ENCODE measurements at places on chromosomes 13 and 19. TPM values are rescaled to one million over a fixed set of nuclear protein-coding genes. Genes with fewer than 3 reads are reported as not detected.

Gene ATP4B
- total RNA-seq = not detected

Gene FCER2
- total RNA-seq = not detected

DNA sequence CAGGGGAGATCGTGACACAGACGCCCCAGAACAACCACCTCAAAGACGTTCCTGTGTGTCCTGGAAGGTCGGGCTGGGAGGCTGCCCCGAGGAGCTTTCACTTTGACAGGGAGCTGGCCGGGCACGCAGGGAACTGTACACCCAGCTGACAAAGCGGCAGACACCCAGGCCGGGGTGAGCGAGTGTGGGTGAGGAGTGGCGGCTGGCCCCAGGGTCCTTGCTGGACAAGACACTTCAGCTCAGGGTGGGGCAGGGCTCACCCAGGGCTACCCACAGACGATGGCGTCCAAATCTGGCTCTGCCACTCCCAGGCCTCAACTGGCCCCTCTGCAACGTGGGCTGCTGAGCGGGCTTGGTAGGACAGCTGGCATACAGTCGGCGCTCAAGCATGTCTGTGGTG is 2.0 kb downstream of the FGF22 start:
- H3K27ac ChIP-seq = no peak overlapping the region
- peaks cover 19% of the 10 kb centered on the region for H3K27me3 ChIP-seq
- no peak for DNase-seq
- no peak overlapping the region for H3K4me3 ChIP-seq
- no peaks in the 10 kb centered on the region for H3K4me1 ChIP-seq

GRCh38 chr13:25468325-25469168 is 96.8 kb downstream of the ATP8A2 start:
- no peaks in the 10 kb centered on the region for H3K36me3 ChIP-seq
- peaks cover 2% of the 10 kb centered on the region for H3K4me1 ChIP-seq
- H3K4me3 ChIP-seq = peak overlapping the region; percentile 77
- peak; percentile 49 for DNase-seq
- peak overlapping the region; percentile 38 for H3K27ac ChIP-seq

DNA sequence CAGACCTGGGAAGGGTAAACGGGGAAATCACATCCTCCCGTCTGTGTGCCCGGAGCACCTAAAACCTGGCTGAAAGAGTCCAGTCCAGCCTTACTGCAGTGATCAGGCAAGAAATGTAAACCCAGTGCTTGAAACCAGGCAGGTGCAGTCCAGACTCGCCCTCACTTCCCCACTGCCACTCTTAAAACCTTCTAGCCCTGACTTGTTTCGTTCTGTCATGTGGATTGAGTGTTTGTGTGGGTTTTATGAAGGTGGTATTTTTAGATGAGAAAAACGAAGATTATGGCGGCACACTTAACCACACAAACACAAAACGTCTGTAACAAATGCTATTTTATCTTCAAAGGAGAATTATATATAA is 839 bp upstream of the CKAP2 start:
- H3K36me3 ChIP-seq = peaks cover 5% of the 10 kb centered on the region
- no peak for DNase-seq
- peak overlapping the region; percentile 93 for H3K4me3 ChIP-seq

DNA sequence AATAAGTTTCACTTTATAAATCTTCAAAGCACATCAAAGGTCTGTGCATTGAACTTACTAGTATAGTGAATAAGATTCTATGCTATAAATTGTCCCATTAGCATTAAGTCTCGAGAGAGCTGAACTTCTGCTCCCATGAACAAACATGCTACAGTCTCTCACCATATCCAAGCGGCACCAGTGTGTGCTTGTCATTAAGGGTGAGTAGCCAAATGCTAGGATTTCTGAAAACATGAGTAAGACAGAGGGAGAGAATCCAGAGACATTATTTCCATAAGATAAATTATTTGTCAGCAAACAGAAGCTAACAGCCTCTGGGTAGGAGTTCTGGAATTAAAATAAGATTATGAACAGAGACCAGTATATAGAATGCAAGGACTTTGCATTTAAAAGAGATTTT is 2882.5 kb downstream of the PCDH9 start:
- H3K27me3 ChIP-seq = no peaks in the 10 kb centered on the region
- no peak overlapping the region for H3K27ac ChIP-seq
- no peaks in the 10 kb centered on the region for H3K4me1 ChIP-seq
- no peaks in the 10 kb centered on the region for H3K36me3 ChIP-seq

GRCh38 chr13:99797691-99798090 is 173.9 kb downstream of the ZIC5 start:
- H3K4me3 ChIP-seq = no peak overlapping the region
- no peak for DNase-seq
- no peaks in the 10 kb centered on the region for H3K4me1 ChIP-seq
- no peak overlapping the region for H3K27ac ChIP-seq

- DNase-seq = peak; percentile 41
- H3K4me3 ChIP-seq = no peak overlapping the region
- no peaks in the 10 kb centered on the region for H3K4me1 ChIP-seq
- H3K36me3 ChIP-seq = peaks cover 24% of the 10 kb centered on the region
- H3K27ac ChIP-seq = no peak overlapping the region
Measured at GRCh38 chr13:102870677-102871415, 25.0 kb downstream of the ERCC5 start.

- DNase-seq = no peak
- peaks cover 10% of the 10 kb centered on the region for H3K4me1 ChIP-seq
- H3K27me3 ChIP-seq = no peaks in the 10 kb centered on the region
- H3K36me3 ChIP-seq = peaks cover 16% of the 10 kb centered on the region
Measured at GRCh38 chr19:38285567-38285966, 18.5 kb upstream of the C19orf33 start.

DNA sequence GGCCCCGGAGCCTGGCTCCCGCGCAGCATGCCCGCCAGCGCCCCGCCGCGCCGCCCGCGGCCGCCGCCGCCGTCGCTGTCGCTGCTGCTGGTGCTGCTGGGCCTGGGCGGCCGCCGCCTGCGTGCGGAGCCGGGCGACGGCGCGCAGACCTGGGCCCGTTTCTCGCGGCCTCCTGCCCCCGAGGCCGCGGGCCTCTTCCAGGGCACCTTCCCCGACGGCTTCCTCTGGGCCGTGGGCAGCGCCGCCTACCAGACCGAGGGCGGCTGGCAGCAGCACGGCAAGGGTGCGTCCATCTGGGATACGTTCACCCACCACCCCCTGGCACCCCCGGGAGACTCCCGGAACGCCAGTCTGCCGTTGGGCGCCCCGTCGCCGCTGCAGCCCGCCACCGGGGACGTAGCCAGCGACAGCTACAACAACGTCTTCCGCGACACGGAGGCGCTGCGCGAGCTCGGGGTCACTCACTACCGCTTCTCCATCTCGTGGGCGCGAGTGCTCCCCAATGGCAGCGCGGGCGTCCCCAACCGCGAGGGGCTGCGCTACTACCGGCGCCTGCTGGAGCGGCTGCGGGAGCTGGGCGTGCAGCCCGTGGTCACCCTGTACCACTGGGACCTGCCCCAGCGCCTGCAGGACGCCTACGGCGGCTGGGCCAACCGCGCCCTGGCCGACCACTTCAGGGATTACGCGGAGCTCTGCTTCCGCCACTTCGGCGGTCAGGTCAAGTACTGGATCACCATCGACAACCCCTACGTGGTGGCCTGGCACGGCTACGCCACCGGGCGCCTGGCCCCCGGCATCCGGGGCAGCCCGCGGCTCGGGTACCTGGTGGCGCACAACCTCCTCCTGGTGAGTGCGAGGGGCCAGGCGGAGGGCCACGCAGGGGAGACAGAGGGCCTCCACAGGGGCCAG is at the start of gene KL:
Gene KL, plus strand, starts transcription at position 10 of the 909 bp plus-strand sequence. Its CDS starts 18 bp downstream, at position 28.
- peak; percentile 22 for DNase-seq
- H3K27me3 ChIP-seq = peaks cover 78% of the 10 kb centered on the region
- H3K4me1 ChIP-seq = peaks cover 8% of the 10 kb centered on the region
- no peaks in the 10 kb centered on the region for H3K36me3 ChIP-seq
- H3K4me3 ChIP-seq = peak within 1 kb of the TSS; percentile 66

DNA sequence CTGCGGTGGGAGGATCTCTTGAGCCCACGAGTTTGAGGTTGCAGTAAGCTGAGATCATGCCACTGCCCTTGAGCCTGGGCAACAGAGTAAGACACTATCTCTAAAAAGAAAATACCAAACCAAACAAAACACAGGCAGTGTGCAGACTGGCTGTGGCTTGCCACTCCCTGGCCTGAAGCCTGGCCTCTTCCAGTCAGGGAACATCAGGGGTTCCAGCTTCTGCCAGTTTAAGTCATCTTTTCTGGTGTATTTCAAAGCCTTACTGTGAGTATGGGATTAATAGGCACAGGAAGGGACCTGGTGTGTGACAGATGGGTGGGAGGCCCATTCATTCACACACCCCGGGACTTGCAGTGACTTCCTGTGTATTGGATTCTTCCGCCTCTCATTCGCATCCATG is 27.0 kb upstream of the F2RL3 start:
- no peaks in the 10 kb centered on the region for H3K27me3 ChIP-seq
- H3K4me1 ChIP-seq = no peaks in the 10 kb centered on the region
- H3K36me3 ChIP-seq = peaks cover 5% of the 10 kb centered on the region
- no peak overlapping the region for H3K27ac ChIP-seq
- no peak for DNase-seq
- no peak overlapping the region for H3K4me3 ChIP-seq

- no peaks in the 10 kb centered on the region for H3K36me3 ChIP-seq
- H3K4me3 ChIP-seq = no peak overlapping the region
- peaks cover 32% of the 10 kb centered on the region for H3K27me3 ChIP-seq
- H3K4me1 ChIP-seq = no peaks in the 10 kb centered on the region
- H3K27ac ChIP-seq = no peak overlapping the region
Measured at GRCh38 chr19:3346677-3347353, 19.6 kb upstream of the NFIC start.

GRCh38 chr19:58474997-58475713 is 997 bp upstream of the ZNF446 start:
- no peaks in the 10 kb centered on the region for H3K27me3 ChIP-seq
- H3K4me3 ChIP-seq = peak overlapping the region; percentile 93
- peaks cover 10% of the 10 kb centered on the region for H3K4me1 ChIP-seq

All from progenitor cell of endocrine pancreas (in vitro differentiated cells).